ENCODE measurements at places on chromosomes 6 and 20.
A peak's percentile ranks its signal among the peaks of the same experiment; 100 is the strongest.

GRCh38 chr6:28867086-28867409 lies 56.7 kb downstream of the TRIM27 start:
- no peak for DNase-seq

DNA sequence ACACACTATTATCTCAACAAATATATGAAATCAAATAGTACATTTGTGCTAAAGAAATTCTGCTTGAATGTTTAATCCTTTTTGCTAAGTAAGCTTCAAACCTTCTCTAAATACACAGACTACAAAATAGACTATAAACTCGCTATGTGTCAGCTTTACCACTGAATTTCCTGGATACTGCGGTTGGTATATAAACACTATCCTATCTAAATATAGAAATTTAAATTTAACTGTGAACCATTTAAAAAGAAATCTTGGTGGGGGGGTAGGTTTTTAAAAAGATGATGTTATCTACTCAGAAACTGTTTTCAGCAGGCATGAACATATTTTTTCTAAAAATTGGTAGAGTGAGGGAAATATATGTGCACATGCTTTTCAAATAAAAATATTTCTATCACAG lies 306.5 kb upstream of the RUNX2 start:
- DNase-seq = no peak

- DNase-seq = no peak
Observed at GRCh38 chr6:107801173-107801886, 22.8 kb downstream of the SCML4 start.

- DNase-seq = no peak
Observed at GRCh38 chr20:25533920-25534700, 51.2 kb downstream of the NINL start.

- DNase-seq = no peak
Observed at GRCh38 chr20:33645072-33645358, 17.1 kb upstream of the C20orf144 start.

DNA sequence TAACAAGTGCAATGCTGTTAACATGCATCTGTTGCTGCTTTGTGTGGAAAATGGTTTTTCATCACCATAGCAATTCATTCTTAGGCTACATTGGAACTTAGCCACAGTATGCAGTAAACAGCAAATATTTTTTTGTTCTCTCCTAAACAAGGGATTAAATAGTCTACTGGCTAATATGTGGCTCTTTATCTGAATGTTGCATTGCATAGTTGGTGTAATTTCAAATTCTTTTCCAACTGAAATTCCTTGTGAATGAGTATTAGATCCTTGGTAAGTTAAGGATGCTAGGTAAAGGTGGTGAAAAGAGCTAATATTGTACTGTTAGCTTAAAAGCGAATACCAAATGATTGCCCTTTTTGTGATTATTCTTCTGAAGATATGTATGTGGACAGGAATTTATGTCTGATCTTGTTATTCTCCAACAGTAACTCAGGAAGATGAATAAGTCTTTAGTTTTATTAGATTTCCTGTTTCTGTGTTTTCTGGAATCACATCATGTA lies 958 bp downstream of the MLIP start:
- no peak for DNase-seq

- no peak for DNase-seq
Observed at GRCh38 chr20:61287583-61288275, 35.7 kb downstream of the CDH4 start.

DNA sequence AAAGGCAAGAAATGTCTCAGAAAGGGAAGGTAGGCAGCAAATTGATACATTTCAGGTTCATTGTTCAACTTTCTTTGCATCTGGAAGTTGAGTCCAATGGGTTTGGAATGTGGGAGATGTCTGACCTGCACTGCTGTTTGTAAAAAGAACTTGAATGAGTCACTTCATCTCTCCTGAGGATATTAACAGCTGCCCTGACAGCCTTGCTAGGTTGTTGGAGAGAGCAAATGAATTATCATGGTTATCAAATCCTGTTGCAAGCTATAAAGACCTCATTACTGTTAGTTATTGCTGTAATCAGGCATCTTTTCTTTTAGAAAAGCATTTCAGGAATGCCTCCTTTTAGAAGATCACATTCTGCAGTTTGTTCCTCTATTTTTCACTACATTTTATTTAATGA lies 23.0 kb upstream of the FLRT3 start:
- no peak for DNase-seq

- DNase-seq = no peak
Observed at GRCh38 chr6:53579338-53579737, 34.4 kb upstream of the GCLC start.

DNA sequence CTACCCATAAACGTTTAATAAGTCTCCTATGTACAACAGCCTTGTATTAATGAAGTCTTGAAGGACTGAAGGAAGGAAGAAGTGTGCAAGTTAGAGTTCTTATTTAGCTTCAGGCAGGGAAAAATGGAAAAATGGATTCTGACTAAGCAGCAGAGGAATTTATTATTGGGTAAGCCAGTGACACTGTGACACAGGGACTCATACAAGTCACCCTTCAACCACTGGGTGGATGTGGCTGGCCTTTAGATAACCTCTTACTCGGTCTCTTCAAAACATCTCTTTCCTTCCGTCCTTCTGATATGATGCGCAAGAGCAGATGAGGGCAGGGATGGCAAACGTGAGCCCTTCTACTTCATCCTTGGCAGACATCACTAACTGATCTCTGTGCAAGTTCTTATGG lies 145.6 kb downstream of the DHX35 start:
- no peak for DNase-seq

GRCh38 chr20:32986331-32986966 lies 17.8 kb downstream of the SUN5 start:
- no peak for DNase-seq

DNA sequence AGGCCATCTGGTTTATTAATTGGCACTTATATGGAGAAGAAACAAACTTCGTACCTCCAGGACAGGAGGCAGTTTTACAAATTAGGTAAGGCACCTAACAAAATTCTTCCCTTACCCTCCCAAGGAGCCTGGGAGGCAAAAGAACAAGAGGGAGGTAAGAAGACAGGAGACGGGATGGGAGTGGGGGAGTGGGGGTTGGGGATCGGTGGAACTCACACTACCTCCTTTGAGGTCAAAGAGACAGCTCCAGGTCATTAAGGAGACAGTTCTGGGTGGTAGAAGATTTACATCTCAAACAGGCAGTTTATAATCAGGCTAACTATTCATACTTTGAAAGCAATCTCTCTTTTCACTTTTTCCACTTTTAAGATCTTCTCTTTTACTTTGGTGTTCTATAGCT lies 112.3 kb upstream of the HDAC2 start:
- no peak for DNase-seq

DNA sequence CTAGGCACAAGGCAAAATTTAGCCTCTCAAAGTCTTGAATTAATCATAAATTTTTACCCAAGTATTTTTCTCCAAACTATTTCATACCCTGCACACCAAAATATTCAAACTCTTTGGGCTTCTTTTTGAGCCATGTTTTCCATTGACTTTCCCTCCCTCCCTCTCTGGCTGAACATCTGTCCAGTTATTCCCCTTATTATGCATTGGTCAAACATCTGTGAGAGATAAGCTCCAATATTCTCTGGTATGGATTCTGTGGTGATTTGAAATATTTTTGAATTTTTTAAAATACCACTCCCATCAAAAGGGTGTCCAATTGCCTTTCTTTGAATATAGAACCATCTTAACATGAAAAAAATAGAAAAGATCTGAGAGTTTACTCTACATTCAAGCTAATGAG lies 244.2 kb downstream of the RFPL4B start:
- no peak for DNase-seq

GRCh38 chr6:8013763-8014162 lies 50.4 kb downstream of the BLOC1S5 start:
- no peak for DNase-seq

GRCh38 chr20:48531505-48531904 lies 296.3 kb downstream of the PREX1 start:
- DNase-seq = no peak

DNA sequence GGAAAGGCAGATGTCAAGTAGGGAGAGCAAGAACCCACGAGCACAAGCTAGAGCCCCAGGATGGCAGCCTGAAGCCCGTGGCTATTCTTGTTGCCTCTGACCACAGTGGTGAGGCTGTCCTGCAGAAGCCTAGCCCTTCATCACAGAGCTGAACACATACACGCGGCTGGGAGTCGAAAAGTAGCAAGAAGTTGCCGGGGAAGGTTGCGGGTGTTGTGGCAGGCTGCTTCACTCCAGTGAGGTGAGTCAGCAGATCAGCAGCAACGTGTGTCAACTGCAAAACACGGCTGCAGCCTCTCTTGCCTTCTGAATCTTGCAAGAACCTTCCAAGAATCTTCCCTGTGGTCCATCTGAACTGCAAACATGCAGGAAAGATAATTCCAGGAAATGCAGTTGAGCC lies 10.6 kb upstream of the STX16 start:
- DNase-seq = no peak

DNA sequence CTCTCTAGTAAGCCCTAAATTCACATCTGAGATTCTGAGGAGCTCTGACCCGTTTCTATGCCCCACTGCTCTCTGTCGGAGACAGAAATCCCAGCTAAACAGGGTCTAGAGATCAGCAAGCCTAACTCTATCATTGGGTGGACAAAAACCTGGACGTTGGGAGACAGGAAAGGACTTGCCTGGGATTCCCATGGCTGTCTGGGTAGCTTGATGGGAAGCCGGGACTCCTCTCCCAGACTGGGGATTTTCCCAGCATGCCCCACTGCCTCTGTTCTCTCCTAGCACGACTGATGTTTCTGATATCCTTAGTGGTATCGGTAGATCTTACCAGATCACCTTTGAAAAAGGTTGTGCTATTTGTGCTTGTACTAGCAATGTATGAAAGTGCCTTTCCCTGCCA lies 22.9 kb downstream of the DUSP22 start:
- DNase-seq = no peak

GRCh38 chr6:149942461-149942829 lies 631 bp downstream of the ULBP2 start:
- peak; percentile 23 for DNase-seq

DNA sequence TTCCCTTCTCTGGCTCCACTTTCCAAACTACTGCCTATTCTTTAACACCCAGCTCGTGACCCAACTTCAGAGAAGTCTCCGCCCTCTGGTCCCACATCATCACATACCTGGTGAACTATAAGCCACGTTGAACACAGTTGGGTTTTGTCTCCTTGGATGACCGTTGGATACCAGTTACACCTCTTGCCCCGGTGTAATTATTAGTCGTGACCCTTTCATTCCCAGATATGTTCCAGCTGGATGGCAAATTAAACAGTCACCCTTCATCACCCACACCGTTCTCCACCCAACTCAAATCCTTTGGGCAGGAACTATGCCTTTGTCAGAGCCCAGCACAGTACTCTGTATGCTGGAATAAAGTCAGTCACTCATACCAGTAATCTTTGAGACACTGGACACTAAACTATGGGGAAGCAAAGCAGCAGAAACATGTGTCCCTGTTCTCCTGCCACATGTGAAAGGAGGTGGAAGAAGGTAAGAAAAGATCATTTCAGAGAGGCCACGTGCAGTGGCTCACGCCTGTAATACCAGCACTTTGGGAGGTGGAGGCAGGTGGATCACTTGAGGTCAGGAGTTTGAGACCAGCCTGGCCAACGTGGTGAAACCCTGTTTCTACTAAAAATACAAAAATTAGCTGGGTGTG lies 22.5 kb downstream of the PLAGL2 start:
- DNase-seq = no peak

GRCh38 chr6:162416831-162417537 lies 310.6 kb downstream of the PRKN start:
- DNase-seq = no peak

DNA sequence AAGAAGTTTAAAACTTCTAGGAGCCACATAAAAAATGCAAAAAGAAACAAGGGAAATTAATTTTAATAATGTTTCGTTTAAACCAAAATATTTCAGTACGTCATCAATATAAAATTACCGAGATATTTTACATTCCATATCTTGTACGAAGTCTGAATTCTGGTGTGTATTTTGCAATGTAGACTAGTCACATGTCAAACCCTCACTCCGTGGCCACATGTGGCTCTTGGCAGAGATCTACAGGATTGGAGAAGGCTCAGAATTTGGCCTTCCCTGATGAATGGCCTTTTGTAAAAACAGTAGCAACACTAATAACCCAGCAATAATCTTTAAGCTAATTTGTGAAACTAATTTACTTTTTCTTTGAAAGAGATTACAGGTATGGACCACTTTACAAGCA lies 217.1 kb downstream of the PRL start:
- DNase-seq = no peak

GRCh38 chr6:54646069-54646950 lies 200.3 kb upstream of the FAM83B start:
- no peak for DNase-seq

DNA sequence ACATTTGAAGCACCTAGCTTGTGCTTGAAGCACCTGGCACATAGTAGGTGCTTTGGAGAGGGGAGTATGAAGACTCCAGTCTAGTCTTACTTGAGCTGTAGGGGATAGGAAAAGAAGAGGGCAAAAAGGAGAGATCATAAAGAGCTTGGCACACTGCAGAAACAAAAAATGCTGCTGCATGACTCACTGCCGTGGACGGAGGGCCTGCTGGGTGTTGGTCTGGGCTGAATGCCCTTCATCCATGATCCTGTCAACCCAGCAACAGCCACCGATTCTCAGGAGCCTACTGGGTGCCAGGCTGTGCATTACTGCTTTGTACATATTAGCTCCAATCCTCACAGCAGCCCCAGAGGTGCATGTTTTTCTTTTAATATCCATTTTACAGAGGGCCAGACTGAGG lies 6.0 kb downstream of the PDYN start:
- DNase-seq = no peak

DNA sequence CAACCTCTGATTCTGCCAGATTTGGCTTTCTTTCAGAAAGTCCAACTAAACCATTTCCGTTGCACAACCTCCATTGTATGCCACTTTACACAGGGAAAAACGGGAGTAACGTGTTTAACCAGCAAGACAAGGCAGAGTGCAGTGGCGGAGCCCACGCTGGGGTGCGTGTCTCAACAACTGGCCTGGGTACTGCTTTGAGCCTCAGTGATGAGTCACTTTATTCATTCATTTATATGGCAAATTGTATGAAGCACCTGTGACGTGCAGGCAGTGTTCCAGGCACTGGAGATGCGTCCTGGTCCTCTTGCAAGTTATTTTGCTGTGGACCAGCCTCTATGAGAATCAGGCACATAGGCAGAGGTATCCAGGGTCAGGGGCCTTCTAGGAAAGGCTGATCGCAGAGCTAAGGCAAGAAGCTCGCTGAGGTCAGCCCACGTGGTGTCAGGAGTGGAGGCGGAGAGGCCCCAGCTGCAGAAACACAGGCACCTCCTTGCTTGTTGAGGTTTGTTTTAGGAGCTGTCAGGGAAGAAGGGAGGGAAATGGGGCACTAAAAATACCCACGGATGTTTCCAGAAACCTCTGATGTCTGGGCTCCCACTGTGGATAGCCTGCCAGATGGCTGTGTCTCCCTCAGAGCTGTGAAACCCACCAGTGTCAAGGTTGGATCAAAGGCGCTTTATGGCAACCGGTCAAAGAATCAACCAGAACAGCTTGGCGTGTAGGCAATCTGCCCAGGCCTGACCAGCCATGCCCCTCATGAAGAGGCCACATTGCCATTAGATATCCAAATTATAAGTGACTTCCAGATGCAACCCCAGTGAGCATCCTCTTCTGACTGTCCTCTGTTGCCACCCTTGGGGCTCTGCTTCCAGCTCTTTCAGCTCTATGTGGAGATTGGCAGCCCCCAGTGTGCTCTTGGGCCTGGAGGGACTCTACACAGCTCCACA lies 157.2 kb downstream of the CD83 start:
- DNase-seq = no peak
